ENCODE measurements at places on chromosomes 4 and X.

DNA sequence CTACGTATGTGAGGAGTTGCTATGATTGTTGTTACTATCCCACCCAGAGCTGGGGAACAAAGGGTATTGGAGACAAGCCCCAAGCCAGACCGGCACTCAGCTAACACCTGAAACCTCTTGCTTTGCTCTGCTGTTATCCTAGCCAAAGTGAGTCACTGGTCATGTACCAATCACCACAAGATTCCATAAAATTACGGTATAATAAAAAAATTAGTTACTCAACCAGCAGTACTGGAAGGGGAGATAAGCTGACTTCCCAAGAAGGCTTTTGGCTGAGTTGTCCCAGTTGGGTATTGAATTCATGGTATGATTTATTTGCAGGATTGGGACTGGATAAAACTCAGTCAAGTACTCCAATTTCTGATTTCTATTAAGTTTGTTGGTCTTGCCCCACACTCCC, 5.3 kb downstream of the EDA2R start:
- no peak for DNase-seq

GRCh38 chr4:10762561-10762960, 78.0 kb upstream of the CLNK start:
- no peak for DNase-seq

- no peak for DNase-seq
These were observed 38.3 kb downstream of the NSG1 start for GRCh38 chr4:4425119-4425690.

DNA sequence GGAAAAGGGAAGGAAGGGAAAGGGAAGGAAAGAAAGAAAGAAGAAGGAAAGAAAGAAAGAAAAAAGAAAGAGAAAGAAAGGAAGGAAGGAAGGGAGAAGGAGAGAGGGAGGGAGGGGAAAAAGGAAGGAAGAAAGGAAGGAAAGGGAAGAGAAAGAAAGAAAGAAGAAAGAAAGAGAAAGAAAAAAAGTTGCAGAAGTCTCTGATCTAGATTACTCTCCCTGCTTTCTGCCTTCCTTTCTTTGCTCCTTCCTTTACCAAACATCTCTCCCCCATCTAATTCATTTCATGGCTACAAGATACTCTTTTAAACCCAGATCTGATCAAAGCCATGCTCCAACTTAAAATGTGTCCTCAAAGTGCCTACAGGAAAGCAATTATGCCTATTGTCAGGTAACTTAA, 148.6 kb downstream of the KIT start:
- DNase-seq: no peak

DNA sequence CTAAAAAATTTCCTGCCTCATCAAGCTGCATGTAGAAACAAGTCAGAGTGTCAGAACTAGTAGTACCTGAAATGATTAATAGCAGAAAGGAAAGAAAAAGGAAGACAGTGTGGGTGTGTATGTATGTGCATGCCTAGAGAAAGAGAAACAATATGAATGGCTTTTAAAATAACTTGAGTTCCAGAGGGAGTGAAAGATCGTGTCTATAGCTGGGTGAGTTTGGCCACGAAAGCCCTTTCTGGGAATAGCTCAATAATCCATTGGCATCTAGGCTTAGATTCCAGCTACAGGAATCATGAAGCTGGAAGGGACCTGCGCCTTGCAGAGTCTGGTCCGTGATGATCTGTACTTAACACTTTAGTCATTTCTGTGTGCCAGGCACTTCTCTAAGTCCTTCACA, 195.6 kb downstream of the RAPGEF2 start:
- no peak for DNase-seq

- DNase-seq: no peak
These were observed 197.3 kb upstream of the FAT1 start for GRCh38 chr4:186920992-186921391.

GRCh38 chrX:23857363-23857762, 50.4 kb downstream of the APOO start:
- no peak for DNase-seq

DNA sequence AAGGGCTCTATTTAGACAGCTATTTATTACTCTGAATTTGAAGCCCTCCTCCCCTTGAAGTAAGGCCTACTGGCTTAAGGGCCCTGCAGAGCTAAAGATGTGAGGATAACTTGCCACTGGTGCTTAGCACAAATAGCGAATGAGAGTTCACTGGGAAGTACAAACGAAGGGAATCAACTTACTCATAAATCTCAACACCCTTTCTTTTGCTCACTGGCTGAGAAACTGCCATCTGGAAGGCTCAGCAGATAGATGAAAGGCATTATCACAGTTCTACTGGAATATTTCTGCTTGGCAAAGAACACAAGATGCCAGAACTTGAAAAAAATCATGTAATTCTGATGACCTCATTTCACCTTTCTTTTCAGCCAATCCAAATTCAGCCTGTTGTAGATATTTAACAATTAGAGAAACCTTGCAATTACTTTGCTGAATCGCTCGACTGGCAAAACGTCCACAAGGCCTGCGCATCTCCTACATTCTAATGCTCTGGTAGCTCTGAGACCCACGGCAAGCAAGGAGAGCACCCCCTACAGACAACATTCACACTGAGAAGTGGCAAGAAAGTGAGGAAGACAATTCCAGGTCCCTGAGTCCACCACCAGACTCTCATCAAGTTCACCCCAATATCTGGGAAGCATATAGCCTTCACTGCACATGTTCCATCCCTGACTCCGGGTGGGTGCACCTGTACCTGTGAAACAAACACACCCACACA, 27.5 kb downstream of the TSPAN5 start:
- no peak for DNase-seq

- no peak for DNase-seq
These were observed 248.0 kb downstream of the GALNTL6 start for GRCh38 chr4:172061204-172061603.

GRCh38 chrX:108156934-108157466, 65.4 kb downstream of the ATG4A start:
- DNase-seq: no peak

DNA sequence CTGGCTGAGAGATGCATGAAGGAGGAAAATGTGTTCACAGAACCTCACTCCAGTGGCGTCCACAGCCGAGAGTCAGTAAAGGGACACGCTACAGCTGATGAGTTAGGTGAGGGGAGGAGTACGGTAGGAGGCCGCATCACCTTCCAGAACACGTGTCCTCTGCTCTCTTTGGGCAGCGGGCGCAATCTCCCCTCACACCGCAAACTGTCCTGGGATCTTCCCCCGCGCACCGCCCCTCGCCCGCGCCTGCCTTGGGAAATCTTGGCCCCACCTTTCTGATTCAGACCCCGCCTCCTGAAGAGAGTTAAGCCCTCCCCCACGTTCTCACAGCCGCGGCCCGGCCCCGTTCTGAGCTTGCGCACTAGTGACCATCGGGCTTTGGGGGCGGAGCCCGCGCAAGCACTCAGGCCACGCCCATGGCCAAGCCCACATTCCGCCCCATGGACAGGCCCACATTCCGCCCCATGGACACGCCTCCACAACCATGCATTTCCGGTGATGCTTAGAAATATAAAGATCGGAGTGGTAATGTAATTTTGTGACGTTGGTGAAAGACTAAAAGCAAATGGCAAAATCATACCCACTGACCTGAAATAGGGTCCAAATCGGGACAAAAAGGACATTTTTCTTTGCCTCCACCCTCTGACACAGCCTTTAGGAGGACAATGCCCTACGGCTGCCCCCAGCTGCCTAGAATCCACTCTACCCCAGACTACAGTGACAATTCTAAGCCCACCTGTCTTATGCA, 13.3 kb downstream of the SMIM10 start:
- DNase-seq: peak; percentile 94

GRCh38 chr4:187179086-187180058, 455.7 kb upstream of the FAT1 start:
- no peak for DNase-seq

DNA sequence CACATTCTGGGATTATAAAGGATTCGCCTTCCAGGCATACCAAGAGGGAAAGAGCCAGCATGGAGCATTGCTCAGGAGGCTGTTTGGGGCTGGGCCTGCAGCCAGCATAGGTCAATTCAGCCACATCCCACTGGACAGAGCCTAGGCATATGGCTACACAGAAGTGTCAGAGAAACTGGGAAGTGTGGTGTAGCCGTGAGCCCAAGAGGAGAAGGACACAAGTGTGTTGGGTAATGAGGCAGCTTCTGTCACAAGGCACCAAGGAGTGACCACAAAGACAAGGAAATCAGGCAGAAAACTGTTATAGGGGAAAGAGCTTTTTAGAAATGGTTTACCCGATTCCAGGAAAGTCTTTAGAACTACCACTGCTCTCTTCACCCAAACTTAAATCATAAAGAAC, 178.6 kb upstream of the TBL1X start:
- DNase-seq: no peak

DNA sequence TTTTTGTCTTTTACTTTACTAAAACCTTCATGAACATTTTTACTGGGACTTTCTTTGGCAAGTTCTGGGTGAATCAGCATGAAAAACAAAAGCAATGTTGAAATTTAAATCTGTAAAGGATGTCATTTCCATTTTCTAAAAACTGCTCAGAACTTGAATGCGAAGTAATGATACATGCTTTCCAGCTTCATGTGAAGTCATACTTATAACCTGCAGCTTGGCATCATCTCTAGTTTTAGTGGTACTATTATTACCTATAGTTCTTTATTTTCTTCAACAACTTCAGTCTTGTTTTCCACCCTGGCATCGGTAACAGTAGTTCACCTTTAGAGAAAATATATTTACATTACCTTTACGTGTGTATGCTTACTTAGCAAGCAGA, 421.4 kb upstream of the DIPK2B start:
- no peak for DNase-seq

- no peak for DNase-seq
These were observed 203.0 kb downstream of the AFAP1 start for GRCh38 chr4:7736436-7737267.

DNA sequence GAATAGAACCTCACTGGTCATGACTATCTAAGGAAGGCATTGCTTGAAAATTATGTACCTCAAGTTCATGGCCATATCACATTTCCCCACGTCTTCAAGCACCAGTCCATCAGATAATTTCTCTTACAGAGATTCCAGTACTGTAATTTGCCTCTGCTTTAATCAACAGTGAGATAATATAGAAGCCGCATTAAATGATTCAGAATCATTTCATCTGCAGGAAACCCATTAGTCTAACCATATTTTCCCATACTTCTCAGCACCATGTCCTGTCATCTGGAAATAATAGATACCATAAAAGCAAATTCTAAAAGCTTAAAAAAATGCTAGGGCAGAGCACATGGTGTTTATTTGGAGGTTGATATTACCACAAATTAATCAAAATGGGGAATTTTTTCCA, 310.3 kb upstream of the SLIT2 start:
- DNase-seq: no peak
